NCI-H82 (cell line): ENCODE measurements at places on chromosomes 1 and 21.

DNA sequence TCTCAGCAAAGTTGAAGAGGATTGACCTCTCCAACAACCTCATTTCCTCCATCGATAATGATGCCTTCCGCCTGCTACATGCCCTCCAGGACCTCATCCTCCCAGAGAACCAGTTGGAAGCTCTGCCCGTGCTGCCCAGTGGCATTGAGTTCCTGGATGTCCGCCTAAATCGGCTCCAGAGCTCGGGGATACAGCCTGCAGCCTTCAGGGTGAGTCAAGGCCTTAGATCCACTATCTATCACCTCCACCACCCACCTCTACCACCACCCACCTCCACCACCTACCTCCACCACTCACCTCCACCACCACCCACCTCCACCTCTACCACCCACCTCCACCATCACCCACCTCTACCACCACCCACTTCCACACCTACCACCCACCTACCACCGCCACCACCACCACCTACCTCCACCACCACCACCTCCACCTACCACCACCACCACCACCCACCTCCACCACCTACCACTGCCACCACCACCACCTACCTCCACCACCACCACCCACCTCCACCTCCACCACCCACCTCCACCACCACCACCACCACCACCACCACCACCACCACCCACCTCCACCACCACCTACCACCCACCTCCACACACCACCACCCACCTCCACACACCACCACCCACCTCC is 5.8 kb downstream of the OPTC start:
- no peak for DNase-seq

GRCh38 chr1:225848030-225848955 is 33.9 kb downstream of the TMEM63A start:
- peak; percentile 94 for DNase-seq

DNA sequence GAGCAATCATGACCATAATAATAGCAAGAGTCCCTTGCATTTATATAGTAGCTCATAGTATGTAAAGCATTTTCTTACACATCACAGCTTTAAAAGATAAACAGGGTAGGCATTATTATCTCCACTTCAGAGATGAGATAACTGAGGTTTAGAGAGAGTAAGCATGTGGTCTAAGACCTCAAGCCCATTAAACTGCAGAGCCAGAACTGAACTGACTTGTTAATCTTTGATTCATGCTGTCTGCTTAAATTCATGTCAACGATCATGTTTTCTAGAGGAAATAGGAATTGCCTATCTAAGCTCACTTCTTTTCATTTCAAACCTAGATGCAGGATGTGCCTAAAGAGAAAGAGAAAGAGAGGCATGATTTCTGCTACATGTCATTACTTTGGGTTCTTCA is 524.8 kb downstream of the PTPRC start:
- no peak for DNase-seq

GRCh38 chr21:27447843-27448242 is 481.0 kb upstream of the ADAMTS5 start:
- DNase-seq: no peak

DNA sequence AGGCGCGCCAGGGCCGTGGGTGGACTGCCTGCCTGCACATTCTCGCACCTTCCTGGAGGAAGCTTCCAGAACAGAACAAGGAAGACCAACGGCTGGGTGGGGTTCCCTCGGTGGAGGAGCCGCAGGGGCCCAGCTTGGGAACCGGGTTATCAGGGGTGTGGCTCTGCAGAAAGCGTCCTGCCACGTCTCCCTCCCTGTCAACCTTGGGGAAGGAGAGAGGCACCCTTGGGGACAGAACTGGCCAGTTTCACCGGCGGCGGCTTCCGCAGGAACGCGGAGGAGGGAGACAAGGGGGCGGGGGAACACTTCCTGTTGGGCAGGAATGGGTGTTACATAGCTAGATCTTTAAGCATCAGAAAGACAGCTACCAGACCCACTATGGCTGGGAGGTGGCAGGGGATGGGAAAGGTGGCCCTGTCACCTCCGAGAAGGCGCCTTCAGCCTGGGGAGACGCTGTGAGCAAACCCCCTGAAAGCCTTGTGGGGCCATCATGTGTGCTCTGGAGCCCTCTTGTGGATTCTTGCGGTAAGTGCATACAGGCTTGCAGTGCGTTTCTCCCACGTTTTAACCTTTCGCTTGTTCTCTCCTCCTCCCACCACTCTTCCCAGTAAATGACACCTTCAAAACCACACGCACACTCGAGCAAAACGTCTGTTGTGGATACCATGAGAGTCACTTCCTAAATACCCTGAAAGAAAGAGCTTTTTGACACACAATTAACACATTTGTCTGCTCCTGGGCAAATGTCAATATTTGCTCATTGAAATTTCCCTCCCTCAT is 3.8 kb upstream of the PLEKHA6 start:
- peak; percentile 90 for DNase-seq

DNA sequence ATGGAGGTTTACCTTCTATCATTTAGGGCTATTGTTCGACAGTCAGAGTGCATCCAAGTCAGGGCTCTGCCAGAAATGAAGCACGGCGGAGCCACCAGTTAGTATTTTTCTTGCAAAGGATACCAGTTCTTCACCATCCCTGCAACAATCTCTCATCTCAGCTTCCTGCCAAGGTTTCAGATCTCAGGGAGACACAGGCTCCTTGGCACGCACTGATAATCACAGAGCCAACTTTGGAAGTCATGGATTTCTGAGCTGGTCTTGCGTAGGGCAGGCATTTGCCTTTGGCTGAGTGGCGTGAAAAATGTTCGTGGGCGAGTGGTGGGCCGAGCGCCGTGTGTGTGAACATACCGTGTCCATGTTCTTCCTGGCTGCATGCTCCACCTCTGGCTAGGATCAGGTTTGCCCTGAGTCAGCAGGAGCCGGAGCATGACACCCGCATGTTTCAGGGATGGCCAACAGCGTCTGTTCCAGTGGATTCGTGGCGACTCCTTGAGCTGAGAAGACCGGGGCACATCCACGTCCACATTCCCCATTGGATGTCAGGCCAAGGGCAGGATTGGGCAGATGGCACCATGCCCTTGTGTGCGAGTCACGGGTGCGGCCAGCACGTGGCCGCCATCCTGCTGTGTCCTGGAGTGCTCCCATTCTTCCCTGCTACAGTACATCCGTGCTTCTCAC is 118.5 kb upstream of the C1orf174 start:
- DNase-seq: no peak

- no peak for DNase-seq
These were observed 436.8 kb downstream of the PTPRU start for GRCh38 chr1:29673228-29673500.

DNA sequence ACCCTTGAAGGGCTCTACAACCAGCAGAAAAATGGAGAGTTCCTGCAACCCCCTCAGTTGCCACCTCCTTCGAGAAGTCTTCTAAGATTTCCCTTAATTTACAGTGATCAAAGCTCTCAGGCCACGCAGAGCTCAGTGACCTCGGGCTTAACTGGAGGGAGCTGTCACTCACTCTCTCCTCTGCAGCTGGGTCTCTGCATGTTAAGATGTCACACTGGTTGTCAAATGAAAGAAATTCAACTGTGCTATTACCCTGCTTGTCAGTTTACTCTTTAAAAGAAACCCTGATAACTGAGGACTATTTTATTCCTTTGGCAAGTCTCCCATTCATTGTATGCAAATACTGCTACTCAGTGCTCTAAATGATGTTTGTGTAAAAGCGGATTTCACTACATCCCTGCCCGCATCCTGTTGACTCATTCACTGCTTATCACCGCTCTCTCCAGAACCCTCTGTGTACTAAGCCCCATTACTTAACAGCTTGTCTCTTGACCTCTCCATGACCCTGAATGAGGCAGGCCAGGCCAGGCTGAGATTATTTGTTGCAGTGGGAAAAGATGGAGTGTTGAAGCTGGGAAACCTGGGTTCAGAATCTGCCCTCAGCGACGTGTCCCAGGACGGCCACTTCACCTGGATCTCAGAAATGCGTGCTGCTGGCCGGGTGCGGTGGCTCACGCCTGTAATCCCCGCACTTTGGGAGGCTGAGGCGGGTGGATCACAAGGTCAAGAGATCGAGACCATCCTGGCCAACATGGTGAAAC is 13.7 kb downstream of the DHRS3 start:
- DNase-seq: peak; percentile 95

- no peak for DNase-seq
These were observed 123.9 kb downstream of the ST6GALNAC3 start for GRCh38 chr1:76198452-76198851.

DNA sequence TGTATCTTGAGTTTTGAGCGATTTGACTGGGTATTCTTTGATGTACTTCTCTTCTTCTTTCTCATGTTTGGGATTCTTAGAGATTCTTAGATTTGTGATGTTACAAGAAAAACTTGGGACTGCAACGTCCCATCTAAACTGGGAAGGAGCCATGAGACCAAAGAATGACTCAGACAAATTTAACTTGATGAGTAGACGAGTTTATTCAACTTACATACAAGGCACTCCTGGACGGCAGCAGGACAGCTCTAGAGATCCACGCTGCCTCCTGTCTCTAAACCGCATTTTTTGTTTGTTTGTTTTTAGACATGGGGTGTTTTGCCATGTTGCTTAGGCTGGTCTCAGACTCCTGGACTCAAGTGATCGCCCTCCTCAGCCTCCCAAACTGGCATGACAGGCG is 137.1 kb downstream of the PIK3R3 start:
- no peak for DNase-seq

DNA sequence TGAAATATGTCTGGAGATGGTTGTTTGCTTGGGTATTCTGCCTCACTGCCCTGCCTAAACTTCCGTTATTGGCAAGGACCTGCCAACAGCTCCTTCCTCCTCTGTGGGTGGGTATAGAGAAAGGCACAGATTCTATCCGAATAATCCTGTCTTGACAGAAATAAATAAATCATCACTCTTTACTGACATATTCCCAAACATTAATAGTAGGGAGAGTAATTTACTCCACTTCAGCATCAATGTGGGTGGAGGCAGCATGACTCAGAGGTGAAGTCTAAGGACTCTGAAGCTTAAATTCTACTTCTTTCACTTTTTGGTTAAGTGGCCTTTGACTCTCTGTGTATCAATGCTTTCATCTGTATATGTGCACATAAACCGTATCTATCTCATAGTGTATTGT is 2.9 kb downstream of the CD84 start:
- no peak for DNase-seq

GRCh38 chr1:57839526-57839925 is 415.7 kb upstream of the DAB1 start:
- no peak for DNase-seq

GRCh38 chr1:32701951-32702598 is 495 bp downstream of the SYNC start:
- no peak for DNase-seq

DNA sequence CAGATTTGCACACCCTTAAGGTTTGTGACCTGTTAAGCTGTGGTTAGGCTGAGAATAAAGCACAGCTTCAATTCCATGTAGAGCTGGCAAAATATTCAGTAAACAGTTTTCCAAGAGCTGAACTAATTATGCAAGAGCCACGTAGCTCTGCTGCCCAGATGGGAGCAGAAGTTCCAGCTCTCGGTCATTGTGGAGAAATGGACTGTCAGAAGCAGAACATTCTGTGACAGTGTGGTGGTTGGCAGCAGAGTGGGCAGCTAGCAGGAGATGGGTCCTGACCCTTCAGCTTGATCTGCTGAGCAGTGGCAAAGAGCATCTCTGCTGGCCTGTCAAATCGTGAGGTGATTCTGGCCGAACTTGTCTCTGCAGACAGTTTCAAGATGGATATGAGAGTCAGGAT is 23.2 kb downstream of the RHOU start:
- DNase-seq: no peak

- no peak for DNase-seq
These were observed 384.3 kb downstream of the SEC16B start for GRCh38 chr1:177585302-177586220.

DNA sequence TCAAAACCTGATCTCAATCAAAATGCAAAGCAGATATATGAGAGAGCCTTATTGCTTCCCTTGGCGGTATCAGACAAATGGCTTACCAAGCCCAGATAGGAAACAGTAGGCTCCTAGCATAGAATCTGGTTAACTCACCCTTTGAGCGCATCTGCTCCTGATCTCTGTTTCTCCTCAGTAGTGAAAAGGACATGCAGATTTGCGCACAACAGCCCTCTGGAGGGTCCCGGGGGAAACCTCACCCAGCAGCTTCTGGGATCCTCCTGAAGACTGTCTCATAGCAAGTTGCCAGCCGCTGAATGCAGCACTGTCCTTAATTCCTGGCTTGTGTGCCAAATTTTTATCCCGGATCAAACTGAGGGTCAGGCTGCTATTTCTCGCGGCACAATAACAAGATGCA is 192.2 kb downstream of the FASLG start:
- DNase-seq: peak; percentile 42

DNA sequence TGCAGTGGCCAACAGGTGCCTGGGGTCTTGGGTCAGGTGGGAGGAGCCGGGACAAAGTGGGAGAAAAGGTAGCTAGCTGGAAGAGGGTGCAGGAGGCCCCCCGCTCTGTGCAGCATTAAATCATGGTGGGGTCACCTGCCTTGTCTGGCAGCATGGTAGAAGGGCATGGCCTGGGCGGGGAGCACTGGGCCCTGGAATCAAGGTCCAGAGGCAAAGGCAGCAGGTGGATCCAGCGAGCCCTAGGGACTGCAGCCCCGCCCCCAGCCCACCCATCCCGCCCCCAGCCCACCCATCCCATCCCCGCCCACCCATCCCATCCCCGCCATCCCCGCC is 16.7 kb upstream of the TTLL10 start:
- DNase-seq: no peak

GRCh38 chr1:227734546-227734855 is 601 bp downstream of the JMJD4 start:
- no peak for DNase-seq

DNA sequence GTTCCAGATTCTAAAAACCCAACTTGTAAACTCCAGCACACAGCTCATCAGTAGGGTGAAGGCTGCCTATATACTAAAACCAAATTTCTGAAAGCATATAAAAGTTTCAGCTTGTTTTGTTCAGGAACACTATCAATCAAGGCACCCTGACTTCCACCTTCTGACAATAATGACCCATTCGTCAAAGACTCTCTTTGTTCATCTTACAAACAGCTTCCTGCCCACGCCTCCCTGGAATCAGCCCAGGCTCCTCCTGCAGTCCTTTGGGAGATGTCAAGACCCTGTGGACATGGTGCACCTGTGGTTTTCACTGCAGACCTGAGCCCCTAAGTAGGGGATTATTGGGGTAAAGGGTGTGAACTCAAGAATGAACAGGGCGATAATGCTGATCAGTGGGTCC is 178.9 kb upstream of the CAMK1G start:
- DNase-seq: no peak

DNA sequence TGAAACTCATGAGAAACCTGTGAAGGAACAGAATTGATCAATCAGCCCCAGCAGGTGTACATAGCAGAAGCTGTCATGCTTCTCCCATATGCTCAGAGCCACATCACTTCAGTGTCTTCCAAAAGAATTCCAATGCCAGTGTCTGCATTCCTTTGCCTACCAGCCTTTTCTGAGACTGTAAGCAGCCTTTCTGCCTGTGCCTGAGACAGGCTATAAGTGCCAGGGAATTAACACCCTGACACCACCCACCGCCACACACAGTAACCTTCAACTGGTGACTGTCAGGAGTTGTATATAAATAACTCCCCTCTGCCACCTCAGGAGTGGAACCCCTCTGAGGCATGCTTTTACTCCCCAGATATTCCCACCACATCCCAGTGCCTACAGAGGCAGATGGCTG is 38.1 kb upstream of the SLAMF9 start:
- no peak for DNase-seq

- peak; percentile 29 for DNase-seq
These were observed 49.2 kb upstream of the IGSF21 start for GRCh38 chr1:18058206-18058921.
